ENCODE measurements at places on chromosomes 4 and X. TPM values are rescaled to one million over a fixed set of nuclear protein-coding genes. Genes with fewer than 3 reads are reported as not detected.

MUC7 gene
- not detected for total RNA-seq

LRCH2 gene
- 8.8 TPM for total RNA-seq

HERC5 gene
- 12.5 TPM for total RNA-seq

GRIA2 gene
- total RNA-seq, result 2.6 TPM

CXCR3 gene
- 0.23 TPM for total RNA-seq

DNA sequence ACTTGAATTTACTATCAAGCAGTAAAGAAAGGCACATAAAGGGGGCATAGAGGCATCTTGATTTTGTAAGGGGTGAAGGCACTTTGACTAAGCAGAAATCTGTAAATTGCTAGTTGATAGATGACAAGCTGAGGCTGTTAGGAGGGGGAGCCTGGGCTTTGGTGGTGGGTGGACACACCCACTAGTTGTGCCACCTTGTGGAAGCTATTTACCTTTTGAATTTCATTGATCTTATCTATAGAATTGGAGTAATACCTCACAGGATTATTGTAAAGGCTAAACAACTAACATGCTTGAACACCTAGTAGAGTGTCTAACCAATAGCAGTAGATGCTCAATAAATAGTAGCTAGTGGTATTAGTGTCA is 142.8 kb upstream of the KCNIP4 start:
- no peak overlapping the region for H3K4me3 ChIP-seq
- H3K27ac ChIP-seq, result no peak overlapping the region
- DNase-seq, result no peak
- no peaks in the 10 kb centered on the region for H3K4me1 ChIP-seq
- H3K36me3 ChIP-seq, result no peaks in the 10 kb centered on the region

GRCh38 chrX:39335513-39336235 is 534.4 kb downstream of the MID1IP1 start:
- H3K27ac ChIP-seq, result no peak overlapping the region
- H3K4me3 ChIP-seq, result no peak overlapping the region
- no peak for DNase-seq

DNA sequence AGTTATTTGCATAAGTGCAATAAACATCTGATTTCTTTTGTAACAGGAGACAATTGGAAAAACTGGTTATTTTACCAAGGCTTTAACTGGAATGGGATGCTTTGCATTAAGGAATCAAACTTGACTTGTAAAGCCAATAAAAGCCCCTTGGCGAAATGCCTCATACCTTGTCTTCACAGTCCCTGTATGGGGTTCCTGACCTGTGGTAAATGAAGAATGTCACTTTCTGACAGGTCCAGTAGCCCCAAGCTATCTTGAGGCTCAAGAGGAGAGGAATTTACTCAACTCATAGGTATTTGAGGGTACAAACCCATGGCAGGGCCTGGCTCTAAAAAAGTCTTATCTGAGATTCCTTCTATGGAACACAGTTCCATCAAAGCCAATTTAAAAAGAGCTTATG is 78.0 kb downstream of the ACOX3 start:
- H3K27me3 ChIP-seq, result no peaks in the 10 kb centered on the region
- H3K36me3 ChIP-seq, result no peaks in the 10 kb centered on the region
- H3K4me3 ChIP-seq, result no peak overlapping the region
- no peak for DNase-seq
- H3K4me1 ChIP-seq, result peaks cover 3% of the 10 kb centered on the region
- H3K27ac ChIP-seq, result no peak overlapping the region

Data from ovary (tissue), 10 donors.